Right ventricle myocardium superior (tissue), 1 donor: ENCODE measurements at places on chromosomes 6 and 20. TPM values are rescaled to one million over a fixed set of nuclear protein-coding genes. Genes with fewer than 3 reads are reported as not detected.

The ZC2HC1B gene
- total RNA-seq = not detected

- DNase-seq = no peak
Observed at GRCh38 chr6:120876424-120876823, 457.9 kb downstream of the TBC1D32 start.

GRCh38 chr6:148525453-148525852 lies 182.8 kb downstream of the SASH1 start:
- DNase-seq = no peak

- DNase-seq = no peak
Observed at GRCh38 chr20:49990271-49990720, 7.5 kb downstream of the SNAI1 start.

The PAX1 gene
- not detected for total RNA-seq

DNA sequence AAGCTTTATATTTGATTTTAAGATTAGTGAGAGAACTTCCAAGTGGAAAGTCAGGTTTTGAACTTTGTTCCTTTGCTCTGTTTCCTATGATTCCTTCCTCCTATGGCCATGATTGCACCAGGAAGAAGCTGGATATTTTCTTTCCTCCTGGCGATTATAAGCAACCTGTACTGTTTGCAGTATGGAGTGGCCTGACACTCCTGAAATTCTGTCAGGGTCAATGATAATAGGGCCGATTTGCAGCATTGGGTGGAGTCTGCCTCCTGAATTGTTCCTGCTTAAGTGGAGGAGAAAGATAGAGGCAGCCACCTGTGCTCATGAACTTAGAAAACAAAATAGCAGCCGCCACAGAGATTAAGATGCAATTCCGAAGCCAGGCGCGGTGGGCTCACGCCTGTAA lies 9.8 kb upstream of the FAM217A start:
- DNase-seq = no peak

DNA sequence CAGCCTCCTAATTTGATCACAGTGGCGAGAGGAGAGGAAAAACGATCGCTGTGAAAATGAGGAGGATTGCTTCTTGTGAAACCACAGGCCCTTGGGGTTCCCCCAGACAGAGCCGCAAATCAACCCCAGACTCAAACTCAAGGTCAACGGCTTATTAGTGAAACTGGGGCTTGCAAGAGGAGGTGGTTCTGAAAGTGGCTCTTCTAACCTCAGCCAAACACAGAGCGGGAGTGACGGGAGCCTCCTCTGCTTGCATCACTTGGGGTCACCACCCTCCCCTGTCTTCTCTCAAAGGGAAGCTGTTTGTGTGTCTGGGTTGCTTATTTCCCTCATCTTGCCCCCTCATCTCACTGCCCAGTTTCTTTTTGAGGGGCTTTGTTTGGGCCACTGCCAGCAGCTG lies 28.7 kb downstream of the SAYSD1 start:
- no peak for DNase-seq

DNA sequence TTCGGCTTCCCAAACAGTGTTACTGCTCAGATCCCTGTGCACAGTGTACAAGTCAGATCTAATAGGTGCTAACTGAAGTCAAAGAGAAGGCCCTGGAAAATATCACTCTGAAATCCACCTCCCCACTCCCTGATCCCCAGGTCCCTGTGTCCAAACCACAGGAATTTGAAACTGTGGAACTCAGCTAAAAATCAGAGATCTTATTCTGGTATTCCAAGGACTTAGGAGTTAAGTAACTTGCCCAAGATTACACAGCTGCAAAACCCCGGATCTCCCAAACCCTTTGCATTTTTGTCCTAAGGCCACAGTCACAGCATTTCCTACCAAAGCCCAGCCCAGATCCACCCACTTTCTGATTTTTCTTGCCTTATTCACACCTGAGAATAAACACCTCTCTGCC lies 32.3 kb upstream of the SLC23A2 start:
- DNase-seq = no peak

DNA sequence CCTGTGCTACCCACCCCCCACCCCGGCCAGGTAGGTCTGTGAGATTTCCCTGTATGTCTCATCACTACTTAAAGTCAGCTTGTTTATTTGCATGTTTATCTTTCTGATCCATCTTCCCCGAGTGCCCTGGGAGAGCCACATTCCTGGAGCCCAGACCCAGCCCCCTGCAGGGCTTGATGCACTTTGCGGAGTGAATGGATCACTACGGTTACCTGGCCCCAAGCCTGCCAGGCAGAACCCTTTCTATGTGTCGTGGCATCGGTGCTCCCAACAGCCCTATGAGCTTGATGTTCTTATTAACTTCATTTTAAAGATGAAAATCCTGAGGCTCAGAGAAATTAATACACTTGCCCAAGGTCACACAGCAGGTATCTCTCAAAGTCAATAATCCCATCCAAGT lies 13.6 kb upstream of the SLCO4A1 start:
- DNase-seq = no peak

The CHRNA4 gene
- 1.5 TPM for total RNA-seq

The LAMP5 gene
- not detected for total RNA-seq

GRCh38 chr6:122734529-122735395 lies 44.8 kb upstream of the FABP7 start:
- no peak for DNase-seq

DNA sequence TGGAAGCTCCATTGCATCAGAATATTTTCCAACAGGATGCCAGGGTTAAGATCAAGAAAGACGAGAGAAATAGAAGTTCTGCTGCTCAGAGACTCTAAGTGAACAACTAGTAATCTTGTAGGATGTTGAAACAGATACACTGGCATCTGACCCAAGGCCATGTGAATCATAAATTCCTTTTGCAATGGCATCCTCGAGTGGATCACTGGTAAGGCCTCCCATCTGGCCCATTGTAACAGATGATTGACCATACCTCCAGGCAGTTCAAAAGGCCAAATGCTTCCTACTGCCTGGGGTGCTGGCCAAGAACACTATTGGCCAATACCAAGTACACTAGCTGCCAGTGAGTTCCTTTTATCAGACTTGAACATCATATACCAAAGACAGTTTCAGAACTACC lies 9.9 kb upstream of the SLC17A3 start:
- no peak for DNase-seq

- no peak for DNase-seq
Observed at GRCh38 chr6:27532820-27533538, 60.1 kb upstream of the ZNF184 start.

GRCh38 chr6:52566853-52567279 lies 10.0 kb downstream of the TRAM2 start:
- DNase-seq = no peak
